Coronary artery (tissue), 2 donors: ENCODE measurements at places on chromosomes 16 and 17.

DNA sequence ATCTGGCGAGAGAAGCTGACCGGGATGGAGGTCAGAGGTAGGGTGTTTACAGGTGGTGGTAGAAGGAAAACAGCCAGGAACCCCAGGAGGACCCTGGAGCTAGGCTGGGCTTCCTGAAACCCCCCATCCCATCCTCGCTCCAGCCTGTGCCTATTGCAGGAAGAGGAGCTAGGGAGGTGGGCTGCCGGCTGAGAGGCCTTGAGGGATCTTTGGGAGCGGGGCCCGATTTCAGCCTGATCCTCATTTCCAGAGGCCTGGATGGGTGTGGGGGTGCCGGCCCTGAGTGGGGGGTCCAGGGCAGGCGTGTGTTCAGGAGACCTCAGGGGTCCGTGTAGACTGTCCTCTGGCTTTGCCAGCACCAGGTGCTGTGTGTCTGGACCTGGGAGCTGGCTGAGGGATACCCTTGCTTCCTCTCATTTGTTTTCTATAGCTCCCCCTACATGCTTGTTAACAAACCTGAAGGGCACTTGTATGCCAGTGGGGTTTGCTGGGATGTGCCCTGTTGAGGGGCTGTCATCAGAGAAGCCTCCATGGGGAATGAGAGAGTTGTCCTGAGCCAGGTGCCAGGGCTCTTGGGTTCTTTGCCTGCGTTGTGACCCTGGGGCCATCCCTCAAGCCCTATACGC, 18.9 kb upstream of the RAP1GAP2 start:
- no peak for DNase-seq

DNA sequence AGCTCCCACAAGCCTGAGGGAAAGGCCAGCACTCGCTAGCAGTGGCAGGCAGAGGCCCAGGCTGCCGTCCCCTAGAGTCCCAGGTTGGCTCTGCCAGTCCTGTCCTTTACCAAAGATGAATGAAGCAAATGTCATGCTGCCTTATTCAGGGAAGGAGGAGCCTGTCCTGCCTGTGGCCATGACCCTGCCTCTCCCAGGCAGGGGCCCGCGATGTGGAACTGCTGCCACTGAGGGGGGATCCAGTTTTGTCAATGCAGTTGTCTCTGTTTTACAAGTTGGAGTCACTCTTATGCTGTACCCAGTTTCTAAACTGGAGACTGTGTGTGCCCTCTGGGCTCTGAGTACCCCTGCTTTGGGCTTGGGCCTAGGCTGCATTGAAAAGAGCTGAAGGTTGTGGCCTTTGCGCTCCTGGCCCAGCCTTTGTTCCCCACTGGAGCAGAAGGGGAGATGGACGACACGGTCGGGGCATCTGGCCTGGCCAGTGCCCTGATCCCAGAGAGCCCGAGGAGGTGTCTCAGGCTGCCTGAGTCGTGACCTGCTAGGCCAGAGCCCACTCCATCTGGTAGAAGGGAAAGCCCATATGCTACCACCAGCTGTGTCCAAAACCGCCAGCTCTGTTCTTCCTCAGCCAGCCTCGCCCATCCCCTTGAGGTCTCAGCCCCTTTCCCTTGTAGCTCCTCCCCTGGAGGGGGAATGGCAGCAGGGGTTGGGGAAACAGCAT, 5.5 kb downstream of the LIMD2 start:
- no peak for DNase-seq

GRCh38 chr16:27259710-27260109, 8.9 kb downstream of the NSMCE1 start:
- no peak for DNase-seq

DNA sequence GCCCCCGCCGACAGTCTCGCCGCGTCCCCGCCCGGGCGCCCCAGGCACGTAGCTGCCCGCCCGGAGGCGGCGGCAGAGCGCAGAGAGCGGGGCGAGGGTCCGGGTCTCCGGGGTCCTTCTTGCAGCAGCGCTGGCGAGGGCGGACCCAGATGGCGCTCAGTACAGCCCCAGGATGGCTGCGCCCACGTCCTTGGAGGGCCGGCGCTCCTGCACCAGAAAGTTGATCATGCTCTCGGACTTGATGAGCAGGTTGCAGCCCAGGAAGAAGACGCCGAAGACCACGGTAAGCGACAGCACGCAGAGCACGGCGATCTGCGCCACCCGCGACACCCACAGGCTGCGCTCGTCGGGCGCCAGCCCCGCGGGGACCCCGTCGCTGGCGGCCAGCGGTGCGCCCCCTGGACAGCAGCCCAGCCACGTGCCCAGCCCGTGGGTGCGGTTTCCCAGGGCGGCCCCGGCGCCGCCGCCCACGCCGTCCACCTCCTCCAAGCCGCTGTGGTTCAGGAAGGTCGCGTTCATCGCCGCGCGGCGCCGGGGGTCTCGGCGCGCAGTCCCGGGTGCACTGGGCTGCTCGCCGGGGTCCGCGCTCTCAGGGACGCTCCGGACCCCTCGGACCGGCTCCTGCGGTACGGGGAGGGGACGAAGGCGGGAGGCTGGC, 435 bp downstream of the RPRML start:
- no peak for DNase-seq

DNA sequence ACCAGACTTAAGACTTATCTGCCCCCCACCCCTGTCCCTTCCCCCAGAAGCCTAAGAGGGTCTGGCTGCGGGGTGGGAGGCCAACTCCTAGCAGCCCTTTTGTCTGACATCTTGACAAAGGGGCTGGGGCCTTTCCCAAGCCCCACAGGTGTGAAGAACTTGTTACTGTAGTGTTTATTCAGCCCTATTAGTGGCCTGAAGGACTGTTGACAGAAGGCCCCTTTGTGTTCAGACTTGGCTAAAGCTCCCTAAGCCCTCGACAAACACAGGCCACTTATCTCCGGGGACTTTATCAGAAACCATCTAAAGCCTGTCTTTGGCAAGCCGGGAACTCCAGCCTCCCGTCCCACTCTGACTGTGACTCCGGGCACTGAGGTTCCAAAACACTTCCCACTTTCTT, 129.8 kb downstream of the NTN1 start:
- no peak for DNase-seq

- DNase-seq: no peak
Observed at GRCh38 chr16:81505011-81505661, 60.5 kb downstream of the CMIP start.

DNA sequence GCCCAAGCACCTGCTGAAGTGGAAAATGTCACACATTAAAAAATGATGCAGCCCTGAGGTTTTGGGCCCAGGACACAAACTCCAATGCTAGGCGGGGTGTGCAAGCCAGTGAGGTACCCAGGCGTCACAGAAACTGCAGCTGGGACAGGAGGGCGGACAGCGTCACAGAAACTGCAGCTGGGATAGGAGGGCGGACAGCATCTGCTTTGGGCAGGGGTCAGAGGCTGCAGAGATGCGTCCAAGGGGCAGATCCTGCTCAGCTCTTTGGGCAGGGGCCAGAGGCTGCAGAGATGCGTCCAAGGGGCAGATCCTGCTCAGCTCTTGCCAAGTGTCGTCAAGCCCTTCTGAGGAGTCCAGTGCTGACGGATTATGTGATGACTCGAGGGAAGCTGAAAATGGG, 43.9 kb upstream of the RCVRN start:
- no peak for DNase-seq

GRCh38 chr17:81815646-81815986, 11.7 kb downstream of the GCGR start:
- DNase-seq: no peak

- no peak for DNase-seq
Observed at GRCh38 chr17:78969865-78970264, 9.9 kb downstream of the LGALS3BP start.

DNA sequence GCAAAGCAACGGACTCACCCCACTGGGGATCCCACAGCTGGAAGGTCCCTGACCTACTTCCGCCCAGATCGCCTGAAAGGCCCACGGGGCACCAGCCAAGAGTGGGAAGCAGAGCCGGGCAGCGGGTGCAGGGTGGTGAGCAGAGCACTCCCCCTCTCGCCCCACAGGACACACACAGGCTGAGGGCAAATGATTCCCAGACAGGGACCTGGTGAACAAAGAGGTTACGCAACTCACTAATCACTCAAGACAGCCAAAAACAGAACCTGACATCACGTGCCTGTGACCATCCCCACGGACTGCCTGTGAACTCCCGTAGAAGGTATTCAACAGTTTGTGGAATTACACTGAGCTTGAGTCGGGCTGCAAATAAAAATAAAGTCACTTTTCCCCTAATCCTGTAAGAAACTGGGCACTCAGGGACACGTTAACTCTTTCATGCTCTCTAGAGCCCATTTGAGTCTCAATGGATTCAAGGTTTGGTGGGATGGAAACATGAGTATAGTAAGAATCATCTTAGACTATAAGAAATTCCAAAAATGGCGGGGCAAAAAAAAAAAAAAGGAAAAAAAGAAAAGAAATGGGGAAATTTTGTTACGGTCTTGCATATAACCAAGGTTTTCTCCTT, 396.1 kb downstream of the SOX9 start:
- no peak for DNase-seq

- DNase-seq: no peak
Observed at GRCh38 chr16:58551496-58551895, 36.2 kb downstream of the SETD6 start.

GRCh38 chr17:74472890-74473289, 6.5 kb downstream of the CD300A start:
- DNase-seq: no peak

GRCh38 chr17:62135742-62136141, 70.7 kb upstream of the MED13 start:
- DNase-seq: no peak

DNA sequence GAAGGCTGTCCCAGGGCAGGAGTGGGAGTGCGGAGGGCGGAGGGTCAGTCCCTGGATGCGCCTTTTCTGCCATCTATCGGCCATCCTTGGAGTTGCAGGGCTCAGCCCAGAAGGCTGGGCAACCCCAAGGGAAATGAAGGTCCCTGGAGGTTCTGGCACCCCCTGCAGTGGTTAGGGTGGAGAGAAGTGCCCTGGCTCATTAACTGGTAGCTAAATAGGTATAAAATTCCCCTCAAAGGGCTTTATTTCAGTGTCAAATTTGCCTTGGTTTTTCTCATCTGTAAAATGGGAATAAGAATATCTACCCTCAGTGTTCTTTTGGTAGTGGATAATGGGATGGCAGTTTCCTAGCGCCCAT, 22.4 kb downstream of the C17orf75 start:
- DNase-seq: no peak

DNA sequence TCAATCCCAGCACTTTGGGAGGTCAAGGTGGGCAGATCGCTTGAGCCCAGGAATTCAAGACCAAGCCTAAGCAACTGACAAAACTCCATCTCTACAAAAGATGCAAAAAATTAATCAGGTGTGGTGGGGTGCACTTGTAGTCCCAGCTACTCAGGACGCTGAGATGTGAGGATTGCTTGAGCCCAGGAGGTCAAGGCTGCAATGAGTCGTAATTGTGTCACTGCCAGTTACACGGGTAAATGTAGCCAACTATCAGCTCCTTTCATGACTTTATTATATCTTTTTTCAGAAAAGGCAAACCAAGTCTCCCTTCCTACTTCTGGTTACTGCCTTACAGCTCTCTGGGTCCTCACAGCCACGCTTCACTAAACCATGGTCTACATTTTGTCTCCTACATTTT, 4.0 kb downstream of the SDF2 start:
- DNase-seq: no peak

DNA sequence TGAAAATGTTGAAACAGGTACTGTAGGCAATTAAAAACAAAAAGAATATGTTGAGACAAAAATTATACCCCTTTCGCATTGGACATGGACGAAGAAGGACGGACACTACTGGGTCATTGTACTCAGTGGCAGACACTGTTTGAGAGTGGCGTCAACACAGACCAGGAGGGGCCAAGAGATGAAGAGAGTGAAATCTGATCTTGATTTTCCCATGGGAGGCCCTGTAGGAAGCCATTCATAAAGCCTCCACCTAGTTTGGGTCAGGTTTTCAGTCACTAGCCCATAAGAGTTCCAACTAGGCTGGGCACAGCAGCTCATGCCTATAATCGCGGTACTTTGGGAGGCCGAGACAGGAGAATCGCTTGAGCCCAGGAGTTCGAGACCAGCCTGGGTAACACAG, 23.6 kb upstream of the SMURF2 start:
- no peak for DNase-seq

GRCh38 chr17:35584061-35584460, 3.1 kb upstream of the AP2B1 start:
- DNase-seq: no peak

DNA sequence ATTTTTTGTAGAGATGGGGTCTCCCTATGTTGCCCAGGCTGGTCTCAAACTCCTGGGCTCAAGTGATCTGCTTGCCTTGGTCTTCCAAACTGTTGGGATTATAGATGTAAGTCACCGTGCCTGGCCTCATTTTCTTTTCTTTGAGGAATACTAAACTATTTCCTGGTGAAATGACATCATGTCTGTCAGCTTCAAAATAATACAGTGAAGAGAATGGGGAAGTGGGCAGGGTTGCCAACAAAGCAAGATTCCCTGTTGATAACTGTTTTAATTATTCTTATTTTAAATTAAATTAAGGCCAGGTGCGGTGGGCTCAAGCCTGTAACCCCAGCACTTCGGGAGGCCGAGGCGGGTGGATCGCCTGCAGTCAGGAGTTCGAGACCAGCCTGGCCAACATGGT, 21.1 kb downstream of the PIPOX start:
- no peak for DNase-seq

DNA sequence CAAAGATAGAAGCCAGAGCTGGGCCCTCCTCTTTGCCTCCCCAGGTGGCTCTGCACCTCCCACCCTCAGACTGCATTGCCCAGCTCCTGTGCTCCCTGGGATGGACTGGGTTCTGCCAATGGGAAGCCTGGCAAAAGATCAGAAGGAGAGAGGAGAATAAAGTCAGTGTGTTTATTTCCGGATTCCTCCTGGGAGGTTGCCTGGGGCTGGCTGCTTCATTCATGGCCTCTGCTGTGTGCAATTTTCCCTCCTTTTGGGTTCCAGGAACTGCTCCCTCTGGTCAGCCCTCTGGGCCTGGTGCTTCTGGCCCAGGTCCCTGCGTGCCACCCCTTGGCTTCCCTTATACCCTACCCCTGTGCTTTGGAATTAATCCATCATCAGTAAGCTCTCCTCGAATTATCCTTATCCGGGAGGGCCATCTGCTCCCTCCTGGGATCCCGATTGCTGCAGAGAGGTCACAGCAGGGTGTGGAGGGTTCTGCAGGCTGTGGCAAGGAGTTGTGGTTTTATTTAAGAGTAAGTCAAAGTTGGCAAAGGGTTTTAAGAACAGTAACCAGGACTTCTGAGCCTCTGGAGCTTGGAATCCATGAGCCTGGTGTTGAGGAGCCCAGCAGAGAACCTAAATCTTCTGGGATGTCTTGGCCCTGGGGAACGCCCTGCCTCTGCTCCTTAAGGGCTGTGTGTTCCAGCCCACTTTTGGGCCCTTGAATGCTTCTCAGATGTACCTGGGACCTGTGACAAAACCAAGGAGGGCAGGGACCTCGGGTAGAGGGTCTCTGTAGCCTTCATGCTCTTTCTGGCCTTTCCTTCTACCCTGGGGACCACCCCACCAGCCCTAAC, 8.2 kb upstream of the MMP2 start:
- peak; percentile 76 for DNase-seq

- no peak for DNase-seq
Observed at GRCh38 chr17:59683283-59683682, 23.9 kb downstream of the PTRH2 start.
